ENCODE measurements at places on chromosomes 11 and 22. TPM values are rescaled to one million over a fixed set of nuclear protein-coding genes. Genes with fewer than 3 reads are reported as not detected.

USH1C gene
- total RNA-seq: 32.1 TPM

RTN4RL2 gene
- total RNA-seq: 3.6 TPM

OR4C45 gene
- not detected for total RNA-seq

FOLR1 gene
- total RNA-seq: 2.6 TPM

- no peak for DNase-seq
Measured at GRCh38 chr22:27450448-27450847, 351.1 kb downstream of the MN1 start.

GRCh38 chr11:29019960-29020683 is 911.9 kb downstream of the METTL15 start:
- DNase-seq: peak; percentile 38

DNA sequence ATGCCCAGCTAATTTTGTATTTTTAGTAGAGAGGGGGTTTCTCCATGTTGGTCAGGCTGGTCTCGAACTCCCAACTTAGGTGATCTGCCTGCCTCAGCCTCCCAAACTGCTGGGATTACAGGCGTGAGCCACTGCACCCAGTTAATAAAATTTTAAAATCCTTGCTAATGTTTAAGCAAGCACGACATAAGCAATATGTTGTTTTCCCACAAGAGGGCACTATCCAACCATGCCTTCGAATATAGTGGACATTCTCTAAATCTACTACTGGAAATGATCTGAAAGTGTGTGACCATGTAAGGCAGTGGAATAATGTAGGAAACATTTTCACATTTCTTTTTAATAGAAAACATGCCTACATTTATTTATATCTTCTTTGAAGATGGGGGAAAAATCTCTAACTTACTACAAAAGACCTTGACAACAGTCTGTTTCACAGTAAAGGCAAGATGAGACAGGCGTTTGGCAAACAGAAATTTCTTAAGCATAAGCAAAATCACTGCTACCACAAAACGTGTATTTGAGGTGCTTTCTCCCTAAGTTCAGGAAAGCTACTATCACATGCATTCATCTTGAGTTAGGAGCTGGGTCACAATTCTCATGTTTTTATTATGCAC is 38.2 kb downstream of the PITPNB start:
- peak; percentile 46 for DNase-seq

GRCh38 chr11:64020976-64021756 is 14.6 kb upstream of the FLRT1 start:
- no peak for DNase-seq

GRCh38 chr22:34604312-34604711 is 461.6 kb upstream of the ISX start:
- no peak for DNase-seq

- no peak for DNase-seq
Measured at GRCh38 chr22:24367841-24368240, 59.6 kb upstream of the ADORA2A start.

GRCh38 chr22:28783786-28784671 is 11.5 kb downstream of the CCDC117 start:
- no peak for DNase-seq

DNA sequence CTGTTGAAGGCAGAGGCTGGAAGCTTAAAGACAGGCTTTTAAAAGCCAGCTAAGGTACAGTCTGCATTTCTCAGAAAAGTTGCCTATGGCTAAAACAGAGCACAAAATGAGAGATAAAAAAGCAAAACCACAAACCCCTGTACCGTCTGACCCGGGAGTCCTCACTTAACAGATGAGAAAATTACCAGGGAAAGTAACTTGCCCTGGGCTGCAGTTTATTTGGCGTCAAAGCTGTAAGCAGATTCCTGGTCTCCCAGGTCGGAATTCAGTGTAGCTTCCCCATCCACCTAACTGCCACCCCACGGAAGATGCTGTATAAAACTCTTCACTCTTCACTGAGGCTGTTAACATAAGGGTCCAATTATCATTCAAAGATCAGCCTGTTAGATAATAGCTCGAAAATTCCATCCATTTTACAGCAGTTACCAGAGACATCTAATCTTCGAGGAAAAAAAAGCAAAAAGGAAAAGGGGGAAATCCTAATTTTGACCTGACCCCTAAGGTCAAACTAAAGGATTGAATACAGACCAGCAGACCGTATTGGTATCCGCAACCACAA is 1.5 kb downstream of the TCF20 start:
- no peak for DNase-seq
